Placental pericyte (primary cell): ENCODE measurements at places on chromosomes 2 and 18. TPM values are rescaled to one million over a fixed set of nuclear protein-coding genes. Genes with fewer than 3 reads are reported as not detected.

Gene CYBRD1
- 95.3 and 139 TPM in 2 replicates for total RNA-seq

Gene TMEM198
- 1.1 and 6.8 TPM in 2 replicates for total RNA-seq

Gene MDH1B
- total RNA-seq: 0.43 and 1.3 TPM in 2 replicates

Gene AGXT
- total RNA-seq: not detected in 2 replicates

Gene NTSR2
- not detected in 2 replicates for total RNA-seq
